Heart right ventricle (tissue), 16 donors: ENCODE measurements at places on chromosomes 12 and 14. TPM values are rescaled to one million over a fixed set of nuclear protein-coding genes. Genes with fewer than 3 reads are reported as not detected.

The CISTR gene
- total RNA-seq, result 2.9 TPM

The MUCL1 gene
- total RNA-seq, result not detected

The FLRT2 gene
- 1.5 TPM for total RNA-seq

The LTBP2 gene
- 15.9 TPM for total RNA-seq

The TSPAN8 gene
- not detected for total RNA-seq

The WNT5B gene
- 1.9 TPM for total RNA-seq

The ANO4 gene
- total RNA-seq, result not detected

The C12orf75 gene
- total RNA-seq, result 1.1 TPM

The NTN4 gene
- 54.7 TPM for total RNA-seq

The TSFM gene
- 58.6 TPM for total RNA-seq

The NUP107 gene
- 21.5 TPM for total RNA-seq

The NANOG gene
- not detected for total RNA-seq
